ENCODE measurements at places on chromosomes 2 and 18.

- no peak for DNase-seq
Observed at GRCh38 chr2:25266399-25266798, 75.3 kb downstream of the DNMT3A start.

DNA sequence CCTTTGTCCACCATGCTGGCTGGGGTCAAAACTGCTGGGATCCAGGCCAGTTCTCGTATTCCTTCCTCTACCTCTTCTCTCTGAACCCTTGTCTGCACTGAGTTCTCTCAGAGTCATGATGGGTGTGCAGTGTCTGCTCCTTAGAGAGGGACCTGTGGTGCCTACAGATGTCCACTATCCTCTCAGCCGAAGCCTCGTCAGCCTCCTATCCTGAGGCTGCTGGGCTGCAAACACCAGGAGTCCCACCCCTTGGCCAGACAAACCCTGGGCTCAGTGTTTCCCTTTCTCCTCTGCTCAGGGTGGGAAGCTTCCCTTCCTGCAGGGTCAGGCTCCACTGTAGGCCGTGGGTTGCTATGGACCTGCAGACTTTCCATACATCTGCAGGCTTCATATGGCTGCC lies 2.3 kb downstream of the INPP5D start:
- DNase-seq = no peak

GRCh38 chr18:78582898-78583738 lies 396.5 kb upstream of the SALL3 start:
- no peak for DNase-seq

DNA sequence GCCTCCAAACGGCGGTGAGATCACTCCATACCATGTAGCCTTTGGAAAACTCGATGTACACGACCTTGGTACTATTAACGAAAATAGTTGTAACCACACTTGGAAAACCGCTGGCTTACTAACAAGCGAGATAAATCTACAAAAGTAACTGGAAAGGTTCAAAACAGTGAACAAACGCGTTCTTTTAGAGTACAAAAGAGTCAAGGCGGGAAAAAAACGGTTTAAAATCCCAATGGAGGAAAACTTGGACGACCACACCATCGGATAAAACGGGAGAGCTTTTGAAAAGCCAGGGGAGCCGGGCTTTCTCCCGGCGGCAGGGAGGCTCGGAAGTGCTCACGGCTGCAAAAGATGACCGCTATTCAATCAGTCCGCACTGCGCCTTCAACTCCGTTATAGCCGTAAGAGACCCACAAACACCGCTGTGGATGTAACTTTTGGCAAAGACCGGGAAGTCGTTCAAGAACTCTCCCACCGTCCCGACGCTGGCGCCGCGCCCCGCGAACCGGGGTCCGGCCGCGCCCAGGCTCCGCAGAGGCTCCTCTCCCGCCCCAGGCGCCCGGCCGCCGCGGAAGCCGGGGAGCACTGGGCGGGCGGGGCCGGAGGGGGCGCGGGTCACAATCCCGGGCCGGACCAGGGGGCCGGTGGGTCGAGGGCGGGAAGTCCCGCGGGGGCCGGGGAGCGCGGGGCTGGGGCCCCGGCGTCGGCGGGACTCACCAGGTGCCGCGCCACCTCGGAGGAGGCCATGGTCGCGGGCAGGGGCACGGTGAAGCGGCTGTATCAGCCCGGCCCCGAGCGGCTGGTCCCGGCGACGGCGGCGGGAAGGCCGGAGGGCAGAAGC lies 465 bp downstream of the SEPTIN10 start:
- DNase-seq = no peak

DNA sequence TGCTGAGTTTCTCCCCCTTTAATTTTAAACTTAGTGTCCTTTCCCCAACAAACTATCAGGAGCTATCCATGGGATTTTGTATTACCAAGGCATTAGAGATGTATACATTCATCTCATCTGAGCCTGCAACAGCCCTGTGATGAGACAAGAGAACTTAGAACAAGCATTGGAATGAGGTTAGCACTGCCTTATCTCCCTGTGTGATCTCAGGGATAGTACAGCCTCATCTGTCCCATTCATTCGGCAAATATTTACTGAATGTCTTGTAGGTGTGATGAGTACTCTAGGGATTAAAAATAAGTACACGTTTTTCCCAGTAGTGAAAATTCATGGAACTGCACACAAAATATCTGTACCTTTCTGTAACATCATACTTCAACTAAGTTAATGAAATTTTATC lies 45.6 kb downstream of the PAIP2B start:
- DNase-seq = no peak

GRCh38 chr2:220660277-220661145 lies 911.6 kb downstream of the EPHA4 start:
- no peak for DNase-seq

DNA sequence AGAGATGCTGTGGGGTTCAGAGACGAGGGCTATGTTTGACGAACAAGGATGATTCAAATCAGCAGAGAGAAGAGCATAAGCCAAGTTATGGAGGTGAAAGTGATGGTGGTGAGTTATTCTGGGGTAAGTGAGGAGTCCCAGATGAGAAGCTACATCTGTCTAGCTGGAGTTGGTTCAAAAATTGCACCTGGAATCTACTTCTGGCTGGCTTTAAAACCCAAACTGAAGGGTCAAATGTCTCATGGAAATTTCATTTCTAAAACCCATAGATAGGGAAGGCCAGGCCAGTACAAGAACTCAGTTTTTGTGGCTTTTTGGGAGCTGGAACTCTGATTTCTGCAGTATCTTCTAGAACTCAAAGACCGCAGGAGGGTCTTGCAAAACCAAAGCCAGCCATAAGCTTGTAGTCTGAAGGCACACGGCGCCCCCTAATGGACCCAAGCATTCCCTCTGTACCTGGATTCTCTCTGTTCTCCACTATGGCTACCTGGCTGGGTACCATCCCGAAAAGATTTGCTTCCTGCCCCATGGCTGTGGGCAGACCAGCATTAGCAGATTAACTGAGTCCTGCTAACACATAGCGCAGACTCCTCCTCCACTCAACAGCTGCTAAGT lies 229.1 kb upstream of the SLC14A2 start:
- no peak for DNase-seq

DNA sequence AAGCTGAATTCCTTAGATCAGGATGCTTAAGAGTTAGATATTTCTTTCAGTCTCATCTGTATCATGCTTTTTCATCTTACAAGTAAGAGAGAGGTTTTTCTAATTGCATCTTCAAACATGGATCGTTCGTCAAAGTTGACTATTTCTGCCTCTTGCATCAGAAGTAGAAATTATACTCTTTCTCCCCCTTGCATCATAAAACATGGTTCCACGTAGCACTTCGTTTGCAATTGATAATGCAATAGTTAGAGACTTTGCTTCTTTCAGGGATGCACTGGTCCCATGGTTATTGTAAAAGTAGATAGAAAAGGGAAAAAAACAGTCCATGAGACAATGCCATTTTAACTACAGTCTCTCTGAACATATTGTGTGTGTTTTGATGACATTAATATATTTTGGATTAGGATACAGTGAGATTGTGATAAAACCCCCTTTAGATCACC lies 75.1 kb upstream of the PARD3B start:
- DNase-seq = no peak

- no peak for DNase-seq
Observed at GRCh38 chr2:74751981-74752851, 81.7 kb upstream of the HK2 start.

All from activated gamma-delta T cell (primary cell).